ENCODE measurements at places on chromosomes 1 and 21.

GRCh38 chr1:912740-913301, 10.9 kb upstream of the SAMD11 start:
- DNase-seq: no peak

DNA sequence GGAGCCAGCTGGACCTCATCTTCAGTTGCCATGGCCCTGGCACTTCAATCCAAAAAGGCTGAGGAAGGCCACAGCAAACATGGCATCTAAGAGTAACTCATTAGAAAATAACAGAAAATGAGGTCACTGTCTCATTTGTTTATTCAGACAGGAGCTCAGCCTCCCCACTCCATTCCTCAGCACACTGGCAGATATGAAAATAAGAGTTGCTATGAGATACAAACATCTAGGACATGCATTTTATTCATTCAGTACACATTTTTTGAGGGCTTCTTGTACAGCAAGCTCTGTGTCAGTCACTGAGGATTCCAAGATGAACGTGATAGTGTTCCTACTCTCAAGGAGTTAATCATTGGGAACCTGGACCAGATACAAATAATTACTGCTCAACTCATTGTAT, 32.7 kb upstream of the TMEM125 start:
- no peak for DNase-seq

DNA sequence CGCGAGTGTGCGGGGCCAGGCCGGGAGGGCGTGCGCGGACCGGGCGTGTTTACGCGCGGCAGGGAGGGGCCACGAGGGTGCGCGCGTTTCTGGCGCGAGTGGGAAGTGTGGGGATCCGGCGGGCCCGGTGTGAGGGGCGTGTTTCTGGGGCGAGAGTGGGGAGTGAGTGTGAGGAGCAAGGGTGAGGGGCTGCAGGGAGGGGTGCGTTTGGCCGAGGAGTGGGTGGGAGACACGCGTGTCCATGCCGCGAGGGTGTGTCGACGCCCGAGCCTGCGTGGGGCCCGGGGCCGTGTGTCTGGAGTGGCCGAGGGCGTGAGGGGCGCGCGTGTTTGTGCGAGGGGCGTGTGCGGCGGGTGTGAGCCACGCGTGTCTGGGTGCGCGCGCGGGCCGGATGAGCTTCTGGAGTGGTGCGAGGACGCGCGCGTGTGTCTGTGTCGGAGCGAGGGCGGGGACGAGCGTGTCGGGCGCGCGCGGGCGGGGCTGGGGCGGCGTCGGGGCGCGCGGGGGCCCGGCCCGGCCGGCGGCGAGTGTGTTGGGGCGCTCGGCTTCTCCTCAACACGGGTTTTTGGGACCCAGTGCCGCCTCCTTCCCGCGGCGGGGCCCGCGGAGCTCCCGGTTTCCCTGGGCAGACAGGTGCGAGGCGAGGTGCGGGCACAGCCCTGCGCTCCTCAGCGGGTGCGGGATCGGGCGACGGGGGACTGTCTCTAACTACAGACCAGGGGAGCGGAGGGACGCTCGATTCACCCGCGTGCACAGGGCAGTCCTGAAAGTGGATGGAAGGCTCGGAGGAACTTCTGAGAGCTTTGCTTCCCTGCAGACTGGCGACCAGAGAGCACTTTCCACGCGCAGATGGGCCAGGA, 65.8 kb upstream of the VAMP3 start:
- no peak for DNase-seq

GRCh38 chr21:34941162-34941561, 107.9 kb downstream of the RUNX1 start:
- DNase-seq: no peak

GRCh38 chr1:156420205-156421061, 51.4 kb downstream of the RHBG start:
- DNase-seq: no peak

DNA sequence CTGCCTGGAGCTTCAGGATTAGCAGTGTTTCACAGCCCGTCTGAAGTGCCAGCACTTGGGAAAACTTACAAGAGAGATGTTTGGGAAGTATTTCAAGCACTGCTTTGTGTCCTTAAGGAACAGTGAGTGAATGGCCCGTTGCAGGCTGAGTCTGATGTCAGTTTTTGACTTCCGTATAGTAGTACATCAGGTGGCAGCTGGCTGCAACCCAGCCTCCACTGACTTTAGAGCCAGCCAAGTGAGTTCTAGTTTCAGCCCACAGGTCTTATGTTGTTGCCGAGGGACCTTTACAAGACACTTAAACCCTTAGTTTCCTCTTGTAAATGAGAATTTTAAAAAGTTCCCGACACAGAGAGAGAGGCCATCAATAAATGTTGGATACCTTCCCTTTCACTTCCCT, 35.0 kb downstream of the UCK2 start:
- no peak for DNase-seq

GRCh38 chr1:218364028-218364710, 19.0 kb downstream of the TGFB2 start:
- no peak for DNase-seq

DNA sequence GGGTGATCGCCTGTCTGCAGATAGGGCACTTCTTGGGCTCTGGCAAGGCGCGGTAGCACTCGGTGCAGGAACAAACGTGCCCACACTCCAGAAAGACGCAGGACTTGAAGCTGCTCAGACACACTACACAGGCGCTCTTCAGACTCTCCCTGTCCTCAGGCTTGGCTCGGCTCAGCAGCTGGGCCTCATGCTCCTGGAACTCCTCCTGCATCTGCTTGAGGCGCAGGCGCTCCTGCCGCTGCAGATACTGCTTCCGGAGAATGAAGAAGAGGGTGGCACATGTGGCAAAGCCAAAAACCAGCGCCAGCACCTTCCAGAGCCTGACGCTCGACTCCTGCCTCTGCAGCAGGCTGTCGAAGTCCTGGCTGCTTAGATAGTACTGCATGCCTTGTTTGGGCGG, 7.2 kb downstream of the MUL1 start:
- DNase-seq: no peak

DNA sequence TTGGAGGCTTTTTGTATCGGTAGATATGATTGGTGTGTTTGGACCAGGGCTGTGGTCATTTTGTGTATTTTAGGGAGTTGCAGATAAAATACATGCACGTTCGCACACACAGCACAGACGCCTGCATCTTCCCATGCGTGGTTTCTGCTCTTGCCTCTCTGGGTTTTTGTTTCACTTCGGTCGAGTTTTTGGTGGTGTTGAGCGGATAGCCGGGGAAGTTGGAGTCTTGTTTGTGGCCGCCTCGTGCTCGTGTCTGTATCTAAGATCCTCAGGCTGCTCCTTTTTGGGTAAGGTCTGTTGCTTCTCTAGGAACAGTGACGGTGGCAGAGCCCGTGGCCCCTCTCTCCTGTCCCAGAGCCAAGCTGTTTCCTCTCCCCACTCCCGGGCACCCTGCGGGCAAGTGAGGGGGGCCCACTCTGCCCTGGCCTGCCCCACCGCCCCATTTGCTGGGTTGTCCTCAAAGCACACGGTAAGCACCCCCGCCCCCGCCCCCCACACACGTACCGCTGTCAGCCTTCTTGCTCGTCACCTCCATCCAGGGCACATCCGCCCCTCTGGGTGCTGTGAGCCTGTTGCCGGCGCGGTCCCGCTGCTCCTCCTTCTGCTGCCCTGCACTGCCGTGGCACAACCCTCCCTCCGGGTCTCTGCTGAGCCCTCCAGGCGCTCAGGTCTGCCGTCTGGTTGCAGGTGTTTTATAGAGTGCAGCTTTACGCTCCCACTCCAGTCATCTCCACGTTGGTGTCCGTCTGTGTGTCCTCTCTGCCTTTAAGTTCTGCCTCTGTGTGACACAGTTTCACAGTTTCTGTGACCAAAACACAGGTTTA, 51.9 kb downstream of the AGPAT3 start:
- no peak for DNase-seq

DNA sequence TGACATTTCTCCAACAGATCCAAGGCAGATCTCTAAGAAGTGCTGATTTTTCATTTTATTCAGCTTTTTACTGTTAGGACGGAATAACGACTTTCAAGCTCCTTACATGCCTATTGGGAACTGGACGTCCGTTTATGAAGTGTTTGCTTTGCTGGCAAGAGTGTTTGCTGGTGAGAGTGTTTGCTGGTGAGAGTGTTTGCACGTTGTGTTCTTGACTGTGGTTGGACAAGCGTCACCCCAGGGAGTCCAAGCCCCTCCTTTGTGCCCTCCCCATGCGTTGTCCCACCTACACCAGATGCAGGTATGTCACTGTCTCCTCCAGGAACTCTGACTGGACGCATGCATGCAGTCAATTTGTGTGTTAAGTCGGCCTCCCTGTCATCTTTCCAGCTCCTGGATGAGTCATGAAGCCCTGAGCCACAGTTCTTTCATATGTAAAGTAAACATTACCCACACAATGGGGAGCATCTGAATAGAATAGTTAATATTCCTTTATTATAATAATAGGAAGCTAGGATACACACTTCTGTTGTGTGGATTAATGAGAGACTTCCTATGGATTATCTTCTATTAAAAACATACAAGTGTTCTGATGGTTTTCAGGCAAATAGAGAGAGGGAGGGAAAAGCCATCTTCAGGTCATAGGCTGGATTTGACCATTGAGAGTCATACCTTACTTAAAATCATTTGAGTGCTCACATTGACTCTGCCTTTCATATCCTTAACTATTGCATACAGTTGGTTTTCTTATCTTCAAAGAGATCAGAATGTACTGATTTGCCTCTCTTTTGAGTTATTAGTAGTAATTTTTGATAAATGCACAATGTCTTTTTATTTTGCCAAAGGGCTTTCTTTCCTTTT, 119.2 kb downstream of the GALNT2 start:
- peak; percentile 77 for DNase-seq

DNA sequence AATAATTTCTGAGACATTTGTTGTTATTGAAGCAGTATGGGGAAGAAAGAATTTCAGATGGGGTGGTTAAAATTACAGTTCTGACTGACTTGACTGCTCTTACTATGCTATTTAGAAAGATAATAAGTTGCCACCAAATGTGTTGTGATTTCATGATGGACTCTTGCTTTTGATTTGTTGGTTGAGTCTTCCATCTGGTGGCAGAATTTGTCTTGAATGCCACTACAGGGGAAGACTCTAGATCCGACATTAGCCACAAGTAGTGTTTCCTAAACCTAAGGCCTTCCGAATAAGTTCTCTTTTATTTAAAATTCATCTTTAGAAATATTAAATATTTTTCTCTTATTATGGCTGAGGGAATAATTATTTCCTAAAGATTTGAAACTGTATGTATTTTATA, 190.9 kb upstream of the ADGRL4 start:
- no peak for DNase-seq

- no peak for DNase-seq
Measured at GRCh38 chr1:87134061-87134460, 194.6 kb upstream of the LMO4 start.

- DNase-seq: no peak
Measured at GRCh38 chr1:163874070-163874469, 552.3 kb downstream of the NUF2 start.

DNA sequence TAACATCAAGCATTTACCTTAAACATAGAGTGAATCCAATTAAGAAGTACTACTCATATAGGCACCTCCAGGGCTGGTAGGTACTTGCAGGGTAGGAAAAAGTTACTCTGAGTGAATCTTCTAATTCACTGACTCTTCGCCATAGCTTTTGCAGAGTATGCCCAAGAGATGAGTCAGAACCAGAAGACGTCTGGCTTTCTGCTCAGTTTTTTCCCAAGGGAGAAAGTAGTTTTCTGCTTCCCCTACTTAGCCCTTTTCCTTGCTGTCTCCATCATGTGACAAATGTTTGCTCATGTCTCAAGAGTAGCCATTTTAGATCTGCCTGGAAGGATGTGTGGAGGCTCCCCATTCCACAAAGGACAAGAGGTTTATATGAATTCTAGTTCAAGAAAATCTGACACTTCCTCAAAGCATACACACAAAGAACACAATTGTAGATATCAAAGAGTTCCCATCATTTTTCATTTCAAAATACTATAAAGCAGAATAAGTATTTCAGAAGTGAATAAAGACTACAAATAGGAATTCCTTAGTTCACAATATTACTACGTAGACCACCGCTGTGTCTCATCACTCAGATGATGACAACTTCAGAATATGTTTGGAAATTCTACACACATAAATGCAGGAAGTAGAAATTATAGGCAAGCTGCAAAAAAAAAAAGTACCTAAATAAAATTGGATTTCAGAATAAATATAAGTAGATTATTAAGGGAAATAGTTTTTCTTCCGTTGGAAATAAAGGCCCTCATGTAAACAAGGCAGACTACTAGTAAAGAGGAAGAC, 98.5 kb downstream of the ASH1L start:
- DNase-seq: no peak

DNA sequence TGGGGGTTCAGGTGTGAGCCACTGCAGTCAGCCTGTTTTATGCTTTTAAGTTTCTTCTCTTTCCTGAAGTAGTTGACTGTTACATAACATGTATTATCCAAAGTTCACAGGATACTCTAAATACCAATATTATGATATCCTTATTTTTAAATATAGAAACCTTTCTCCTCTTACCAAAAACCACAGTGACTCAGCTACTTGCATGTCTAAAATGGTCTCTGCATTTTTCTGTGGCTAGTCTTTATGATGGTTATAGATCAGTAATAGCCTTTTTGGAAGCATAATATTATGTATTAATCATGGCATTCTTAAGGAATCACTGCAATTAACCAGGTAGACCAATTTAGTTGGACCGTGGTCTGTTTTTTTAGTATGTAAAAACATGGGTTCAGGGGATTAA, 210.8 kb upstream of the CACYBP start:
- DNase-seq: no peak

- DNase-seq: no peak
Measured at GRCh38 chr21:23936991-23937390, 1670.3 kb downstream of the MRPL39 start.

DNA sequence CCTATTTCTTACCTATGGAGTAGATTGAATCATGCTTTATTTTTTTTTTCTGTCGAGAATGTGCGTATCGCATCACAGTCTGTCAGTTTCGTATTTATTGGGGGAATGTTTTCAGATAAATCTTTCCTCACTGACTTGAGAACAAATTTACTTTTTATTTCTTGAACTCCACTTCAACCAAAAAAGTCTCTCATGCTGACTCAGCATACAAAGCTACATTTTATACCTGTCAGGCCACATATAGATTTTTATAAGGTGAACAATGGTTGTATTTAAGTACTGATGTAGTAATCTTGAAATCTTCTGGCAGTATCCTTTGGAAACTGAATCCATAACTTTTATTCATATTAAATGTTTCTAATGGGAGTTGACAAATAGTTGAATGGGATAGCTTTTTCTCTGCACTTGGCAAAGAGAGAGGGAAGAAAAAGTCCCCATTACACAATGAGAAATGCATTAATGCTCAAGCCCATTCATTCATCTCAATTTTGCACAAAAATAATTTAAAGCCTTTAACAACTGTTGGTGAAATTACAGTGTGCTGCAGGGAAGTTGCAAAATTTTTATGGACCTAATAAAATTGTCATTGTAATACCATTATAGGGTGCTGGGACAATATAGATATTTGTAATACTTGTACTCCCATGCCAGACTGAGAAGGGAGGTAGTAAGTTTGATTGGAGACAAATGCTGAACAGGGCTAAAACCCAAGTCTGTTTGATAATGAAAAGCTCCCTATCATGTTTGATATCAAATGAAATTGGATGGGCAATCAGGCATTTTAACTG, 367.6 kb downstream of the HLX start:
- DNase-seq: no peak

GRCh38 chr1:94783342-94784189, 36.6 kb upstream of the SLC44A3 start:
- DNase-seq: no peak

- no peak for DNase-seq
Measured at GRCh38 chr1:242043165-242043564, 44.3 kb upstream of the MAP1LC3C start.

- no peak for DNase-seq
Measured at GRCh38 chr1:8661185-8662110, 156.0 kb downstream of the RERE start.

GRCh38 chr1:119160409-119160808, 20.0 kb upstream of the WARS2 start:
- DNase-seq: no peak

- DNase-seq: peak; percentile 3
Measured at GRCh38 chr1:194024659-194025058, 838.2 kb upstream of the B3GALT2 start.
